T-helper 17 cell (primary cell): ENCODE measurements at places on chromosomes 2 and 18. TPM values are rescaled to one million over a fixed set of nuclear protein-coding genes. Genes with fewer than 3 reads are reported as not detected.

DNA sequence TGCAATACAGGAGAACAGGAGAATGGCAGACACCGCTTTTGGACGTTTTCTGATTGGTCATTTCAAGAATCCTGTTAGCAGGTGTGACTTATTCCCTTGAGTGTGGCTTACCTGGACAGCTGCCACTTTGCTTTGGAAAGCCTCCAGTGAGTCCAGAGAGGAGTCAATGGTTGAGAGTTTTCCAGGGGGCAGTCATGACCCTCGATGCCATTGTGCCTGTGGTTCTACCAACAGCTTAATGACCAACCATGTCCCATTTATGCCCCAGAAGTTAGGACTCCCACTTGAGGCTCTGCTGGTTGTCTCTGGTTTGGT, 12.4 kb downstream of the IGFBP2 start:
- H3K4me3 ChIP-seq = no peak overlapping the region
- no peak for DNase-seq
- no peaks in the 10 kb centered on the region for H3K4me1 ChIP-seq
- peaks cover 42% of the 10 kb centered on the region for H3K27me3 ChIP-seq
- no peaks in the 10 kb centered on the region for H3K36me3 ChIP-seq

DNA sequence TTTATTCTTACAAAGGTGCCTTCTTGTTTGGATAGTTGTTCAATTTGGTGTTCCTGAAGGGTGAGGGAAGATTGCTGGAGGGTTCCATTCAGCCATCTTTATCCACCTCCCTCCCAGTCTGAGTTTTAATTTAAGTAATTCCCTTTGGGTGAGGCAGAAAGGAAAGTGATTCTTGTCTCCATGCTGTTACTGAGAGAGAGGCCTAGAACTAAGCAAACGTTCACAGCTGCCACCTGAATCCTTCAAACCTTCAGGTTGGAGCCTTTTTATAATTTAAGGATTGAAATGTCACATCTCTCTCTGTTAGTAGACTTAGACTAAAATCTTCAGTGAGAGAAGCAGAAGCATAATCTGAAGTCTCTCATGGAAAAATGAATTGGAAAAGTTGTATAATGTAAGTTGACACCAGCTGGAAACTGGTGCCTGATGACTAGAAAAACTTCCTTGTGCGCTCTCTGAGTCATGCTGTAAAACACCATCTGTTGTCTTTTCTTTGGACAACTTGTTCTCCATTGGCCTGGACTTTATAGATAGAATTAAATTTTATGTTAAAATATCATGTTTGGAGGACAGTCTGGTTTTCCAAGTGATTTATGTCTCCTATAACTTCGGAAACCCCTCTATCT, 14.6 kb downstream of the STRADB start:
- DNase-seq = no peak
- peaks cover 30% of the 10 kb centered on the region for H3K36me3 ChIP-seq
- no peak overlapping the region for H3K4me3 ChIP-seq
- H3K27me3 ChIP-seq = no peaks in the 10 kb centered on the region

Gene NT5DC4
- not detected for total RNA-seq

Gene CD8A
- not detected for total RNA-seq

- no peak overlapping the region for H3K27ac ChIP-seq
- no peak for DNase-seq
- peaks cover 8% of the 10 kb centered on the region for H3K4me1 ChIP-seq
- H3K4me3 ChIP-seq = no peak overlapping the region
- H3K27me3 ChIP-seq = peaks cover 19% of the 10 kb centered on the region
Measured at GRCh38 chr18:48660346-48661228, 121.8 kb downstream of the CTIF start.

DNA sequence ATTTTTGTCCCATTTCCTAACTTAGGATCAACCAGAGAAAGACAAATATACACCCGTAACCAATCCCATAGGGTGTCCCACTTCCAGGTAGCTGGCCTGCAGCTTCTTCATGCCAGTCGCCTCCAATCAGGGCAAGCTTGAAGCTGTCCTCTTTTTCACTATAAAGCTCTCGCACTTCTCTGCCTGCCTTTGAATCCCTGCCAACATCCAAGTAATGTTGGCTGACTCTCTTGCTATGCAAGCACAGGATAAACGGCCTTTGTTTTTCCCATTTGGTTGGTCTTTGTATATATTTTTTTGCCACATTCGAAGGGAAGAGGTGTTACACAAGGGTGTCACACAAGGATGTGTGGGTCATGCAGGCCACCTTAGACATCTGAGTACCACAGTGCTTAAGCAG, 388.8 kb downstream of the CBLN2 start:
- no peak overlapping the region for H3K27ac ChIP-seq
- H3K36me3 ChIP-seq = no peaks in the 10 kb centered on the region
- no peaks in the 10 kb centered on the region for H3K4me1 ChIP-seq
- no peak overlapping the region for H3K4me3 ChIP-seq
- no peaks in the 10 kb centered on the region for H3K27me3 ChIP-seq

DNA sequence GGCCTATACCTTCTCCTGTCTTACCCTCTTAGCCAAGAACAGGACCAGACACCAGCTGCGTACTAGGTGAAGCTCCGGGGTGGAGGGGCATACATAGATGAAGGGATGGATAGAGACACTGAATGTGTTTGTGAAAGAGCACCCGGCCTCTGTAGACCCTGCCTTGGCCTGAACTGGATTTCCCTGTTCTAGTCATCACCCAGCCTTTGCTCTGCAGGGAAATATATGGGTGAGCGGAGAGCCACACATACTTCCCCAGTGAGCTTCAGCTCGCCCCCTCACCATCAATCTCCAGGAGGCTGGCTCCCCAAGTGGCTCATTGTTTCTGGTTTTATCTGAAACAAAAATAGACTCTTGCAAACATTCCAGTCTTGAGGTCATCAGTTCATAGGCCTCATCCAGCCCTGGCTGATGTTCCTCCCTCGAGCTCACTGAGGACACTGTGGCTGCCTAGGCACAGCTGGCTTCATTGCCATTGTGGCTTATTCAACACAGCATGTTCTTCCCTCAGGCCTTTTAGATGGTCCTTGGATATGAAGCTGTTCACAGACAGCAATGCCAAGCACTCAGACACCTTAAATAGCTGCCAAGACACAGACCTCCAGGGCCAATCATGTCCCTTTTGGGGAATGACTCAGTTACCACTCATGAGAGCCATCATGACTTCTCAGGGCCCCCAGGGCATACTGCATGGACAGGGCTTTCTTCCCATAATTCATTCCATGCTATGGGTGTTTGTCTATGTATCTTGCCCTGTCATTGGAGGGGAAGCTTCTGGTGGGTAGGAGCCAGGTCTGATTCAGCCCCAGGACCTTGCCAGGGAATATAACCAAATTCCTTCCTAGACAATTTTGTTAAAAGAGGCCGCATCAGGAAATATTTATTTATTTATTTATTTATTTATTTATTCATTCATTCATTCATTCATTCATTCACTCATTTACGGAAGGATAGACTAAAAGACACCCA, 82.4 kb downstream of the TTC32 start:
- H3K36me3 ChIP-seq = no peaks in the 10 kb centered on the region

DNA sequence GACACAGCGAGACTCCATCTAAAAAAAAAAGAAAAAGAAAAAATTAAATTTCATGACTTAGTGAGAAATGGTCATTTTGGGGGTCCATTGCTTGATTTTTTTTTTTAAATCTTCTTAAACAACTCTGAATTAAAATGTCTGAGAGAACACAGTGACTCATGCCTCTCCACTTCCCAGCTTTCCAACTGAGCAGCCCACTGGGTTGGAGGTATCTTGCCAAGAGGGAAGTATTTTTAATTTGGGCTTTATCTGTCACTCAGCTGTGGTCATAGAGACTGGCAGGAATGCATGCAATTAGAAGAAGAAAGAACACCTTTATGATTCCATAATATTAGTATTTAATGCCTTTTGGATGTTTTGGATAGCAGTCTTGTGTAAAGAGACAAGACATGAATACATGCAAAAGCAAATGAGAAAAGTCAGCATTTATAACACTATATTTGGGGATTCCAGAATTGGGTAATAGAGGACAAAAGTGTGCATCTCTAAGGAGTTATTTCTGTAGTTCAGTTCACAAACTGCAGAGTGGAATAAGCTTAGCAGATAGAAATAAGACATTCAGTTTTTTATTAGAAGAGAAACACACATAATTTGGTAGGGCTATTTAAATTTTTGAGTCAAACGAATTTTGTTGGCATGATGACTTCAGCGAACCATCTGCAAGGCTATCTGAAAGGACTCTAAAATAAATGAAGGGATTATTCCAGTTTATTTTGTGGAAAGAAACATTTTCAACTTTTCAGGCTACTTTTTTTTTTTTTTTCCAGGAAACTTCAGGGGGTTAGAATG, 254.8 kb downstream of the TGIF1 start:
- DNase-seq = no peak
- peaks cover 61% of the 10 kb centered on the region for H3K27me3 ChIP-seq
- peaks cover 9% of the 10 kb centered on the region for H3K4me1 ChIP-seq
- H3K4me3 ChIP-seq = no peak overlapping the region
- peaks cover 8% of the 10 kb centered on the region for H3K36me3 ChIP-seq

Gene AOX1
- not detected for total RNA-seq

DNA sequence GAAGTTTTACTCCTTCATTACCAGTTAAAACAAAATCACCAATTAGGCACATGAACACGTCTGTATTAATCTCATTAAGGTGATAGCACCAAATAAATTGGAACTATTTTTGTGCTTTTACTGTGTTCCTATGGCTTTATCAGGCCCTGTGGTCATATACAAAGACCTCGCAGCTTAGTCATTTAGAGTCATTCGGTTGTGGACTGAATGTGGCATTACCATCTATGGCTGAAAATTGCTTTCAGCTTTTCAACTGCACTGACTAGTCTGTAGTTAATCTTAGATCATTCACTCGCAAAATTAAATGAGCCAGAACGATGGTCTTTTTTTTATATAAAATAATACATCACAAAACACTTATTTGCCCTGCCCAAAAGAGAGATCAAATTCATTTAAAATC, 601.7 kb downstream of the NR4A2 start:
- no peak for DNase-seq
- H3K4me3 ChIP-seq = no peak overlapping the region
- H3K36me3 ChIP-seq = no peaks in the 10 kb centered on the region
- no peaks in the 10 kb centered on the region for H3K4me1 ChIP-seq
- H3K27me3 ChIP-seq = no peaks in the 10 kb centered on the region

GRCh38 chr2:95306336-95306895, 9.3 kb downstream of the KCNIP3 start:
- peaks cover 14% of the 10 kb centered on the region for H3K27me3 ChIP-seq
- H3K4me3 ChIP-seq = no peak overlapping the region
- DNase-seq = no peak

Gene PNKD
- total RNA-seq = 31.2 TPM

DNA sequence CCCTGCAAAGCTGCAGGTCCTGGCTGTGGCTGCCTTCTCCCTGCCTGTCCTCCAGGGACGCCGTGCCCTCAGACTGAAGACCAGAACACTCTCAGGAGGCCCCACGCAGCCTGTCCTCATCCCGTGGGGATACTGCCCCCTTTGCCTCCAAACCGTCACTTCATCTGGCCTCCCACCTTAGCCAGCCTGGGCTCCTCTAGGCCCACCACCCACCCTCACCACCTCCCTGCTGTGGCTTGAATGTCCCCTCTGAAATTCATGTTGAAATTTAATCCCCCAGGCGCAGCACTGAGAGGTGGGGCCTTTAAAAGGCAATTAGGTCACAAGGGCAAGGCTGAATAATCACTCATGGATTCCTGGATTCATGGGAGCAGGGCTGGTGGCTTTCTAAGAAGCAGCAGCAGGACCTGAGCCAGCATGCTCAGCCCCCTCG, 198.2 kb downstream of the SEPTIN10 start:
- DNase-seq = no peak
- peaks cover 14% of the 10 kb centered on the region for H3K27me3 ChIP-seq
- H3K27ac ChIP-seq = no peak overlapping the region
- no peaks in the 10 kb centered on the region for H3K4me1 ChIP-seq
- H3K36me3 ChIP-seq = no peaks in the 10 kb centered on the region

- no peak for DNase-seq
- H3K27ac ChIP-seq = peak overlapping the region; percentile 53
- H3K4me1 ChIP-seq = peaks cover 17% of the 10 kb centered on the region
- no peak overlapping the region for H3K4me3 ChIP-seq
- H3K27me3 ChIP-seq = no peaks in the 10 kb centered on the region
Measured at GRCh38 chr18:36176177-36176584, 11.1 kb upstream of the MOCOS start.

- H3K4me3 ChIP-seq = no peak overlapping the region
- DNase-seq = no peak
- peaks cover 16% of the 10 kb centered on the region for H3K27me3 ChIP-seq
- no peaks in the 10 kb centered on the region for H3K36me3 ChIP-seq
Measured at GRCh38 chr2:102606353-102606752, 13.0 kb upstream of the SLC9A2 start.

- DNase-seq = no peak
- H3K36me3 ChIP-seq = no peaks in the 10 kb centered on the region
- no peaks in the 10 kb centered on the region for H3K4me1 ChIP-seq
Measured at GRCh38 chr2:76563730-76564129, 853.0 kb upstream of the GCFC2 start.

GRCh38 chr2:168666339-168666738, 136.1 kb upstream of the NOSTRIN start:
- no peak overlapping the region for H3K4me3 ChIP-seq
- no peaks in the 10 kb centered on the region for H3K27me3 ChIP-seq
- no peak overlapping the region for H3K27ac ChIP-seq
- H3K4me1 ChIP-seq = peaks cover 20% of the 10 kb centered on the region
- DNase-seq = no peak

Gene FBXO36
- 0.83 TPM for total RNA-seq

GRCh38 chr2:101232770-101233169, 19.9 kb upstream of the CNOT11 start:
- H3K4me3 ChIP-seq = no peak overlapping the region
- no peaks in the 10 kb centered on the region for H3K36me3 ChIP-seq
- no peaks in the 10 kb centered on the region for H3K27me3 ChIP-seq
- DNase-seq = no peak
- no peak overlapping the region for H3K27ac ChIP-seq
